Activated B cell treated with CpG ODN at 0.5 μM for 24 hours (primary cell): ENCODE measurements at places on chromosomes 2 and 18. TPM values are rescaled to one million over a fixed set of nuclear protein-coding genes. Genes with fewer than 3 reads are reported as not detected.

Gene MOGAT1
- total RNA-seq = not detected in 2 replicates

Gene INO80D
- total RNA-seq = 52.1 and 53.1 TPM in 2 replicates

- H3K36me3 ChIP-seq = no peaks in the 10 kb centered on the region
- DNase-seq = no peak
- H3K4me3 ChIP-seq = peak overlapping the region; percentile 72
Observed at GRCh38 chr2:20424300-20425290, 22.3 kb upstream of the RHOB start.

DNA sequence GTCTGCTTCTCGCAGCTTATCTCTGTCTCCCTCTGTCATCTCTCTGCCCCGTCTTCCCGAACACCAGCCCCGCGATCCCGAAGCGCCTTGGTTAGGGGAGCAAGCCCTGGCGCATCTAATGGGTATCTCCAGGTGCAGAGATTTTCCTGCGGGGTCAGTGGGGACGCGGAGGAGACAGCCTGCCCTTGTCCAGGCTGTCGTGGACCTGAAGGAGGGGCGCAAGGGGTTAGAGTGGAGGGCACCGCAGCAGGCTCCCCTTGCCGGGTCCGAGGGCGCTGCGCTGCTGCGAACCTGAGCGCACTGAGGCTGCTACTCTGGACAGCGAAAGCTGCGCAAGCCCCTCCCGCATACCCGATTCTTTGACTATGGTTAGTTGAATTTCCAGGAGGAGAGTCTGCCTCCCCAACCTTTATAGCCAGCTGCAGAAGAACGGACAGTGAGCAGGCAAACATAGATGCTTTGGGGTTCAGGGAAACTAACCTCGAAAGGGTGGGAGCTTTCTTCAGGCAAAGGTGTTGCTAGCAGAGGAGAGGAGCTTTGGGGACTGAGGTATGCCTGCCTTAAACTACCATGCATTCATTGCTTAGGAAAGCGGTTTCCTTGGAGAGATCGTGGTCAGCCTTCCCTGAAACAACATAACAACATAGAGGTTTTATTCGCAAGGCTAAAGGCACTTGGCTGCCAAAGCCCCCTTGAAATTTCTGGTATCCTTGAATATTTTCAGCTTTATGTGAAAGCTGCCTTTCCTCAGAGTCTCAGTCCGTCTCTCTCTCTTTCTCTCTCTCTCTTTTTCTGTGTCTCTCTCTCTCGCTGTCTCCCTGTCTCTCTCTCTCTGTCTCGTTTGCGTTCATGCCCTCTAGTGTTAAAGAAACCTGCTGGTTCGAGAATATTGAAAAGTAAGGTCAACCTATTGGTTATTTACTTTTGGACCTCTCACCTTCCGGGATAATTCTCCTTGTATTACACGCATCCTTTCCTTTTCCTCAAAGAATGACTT lies 1.6 kb downstream of the GALNT13 start:
- no peak overlapping the region for H3K4me3 ChIP-seq
- DNase-seq = no peak
- no peaks in the 10 kb centered on the region for H3K36me3 ChIP-seq
- H3K27ac ChIP-seq = no peak overlapping the region
- peaks cover 3% of the 10 kb centered on the region for H3K4me1 ChIP-seq

- H3K4me3 ChIP-seq = no peak overlapping the region
- no peak for DNase-seq
- H3K4me1 ChIP-seq = peaks cover 10% of the 10 kb centered on the region
- H3K27me3 ChIP-seq = no peaks in the 10 kb centered on the region
- no peak overlapping the region for H3K27ac ChIP-seq
Observed at GRCh38 chr2:54543733-54544396, 87.7 kb downstream of the SPTBN1 start.

DNA sequence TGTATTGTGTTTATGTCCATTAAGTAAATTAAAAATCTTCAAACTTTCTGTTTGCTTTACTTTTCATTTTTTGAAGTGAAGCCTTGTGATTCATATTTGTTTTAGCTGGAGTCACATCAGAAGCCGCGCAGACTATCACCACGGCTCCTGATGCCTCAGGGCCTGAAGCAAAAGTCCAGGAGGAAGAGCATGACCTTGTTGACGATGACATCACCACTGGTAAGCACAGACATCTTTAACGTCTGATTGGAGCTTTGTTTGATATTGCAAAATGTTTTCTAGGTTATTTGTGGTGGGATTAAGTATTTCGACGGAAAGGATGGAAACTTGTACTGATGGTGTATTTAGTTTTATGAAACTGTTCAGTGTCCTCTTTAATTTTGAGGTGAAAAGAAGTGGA lies 164.8 kb downstream of the WDR7 start:
- H3K4me1 ChIP-seq = no peaks in the 10 kb centered on the region
- DNase-seq = no peak
- no peak overlapping the region for H3K27ac ChIP-seq
- H3K4me3 ChIP-seq = no peak overlapping the region
- peaks cover 11% of the 10 kb centered on the region for H3K36me3 ChIP-seq
- no peaks in the 10 kb centered on the region for H3K27me3 ChIP-seq

DNA sequence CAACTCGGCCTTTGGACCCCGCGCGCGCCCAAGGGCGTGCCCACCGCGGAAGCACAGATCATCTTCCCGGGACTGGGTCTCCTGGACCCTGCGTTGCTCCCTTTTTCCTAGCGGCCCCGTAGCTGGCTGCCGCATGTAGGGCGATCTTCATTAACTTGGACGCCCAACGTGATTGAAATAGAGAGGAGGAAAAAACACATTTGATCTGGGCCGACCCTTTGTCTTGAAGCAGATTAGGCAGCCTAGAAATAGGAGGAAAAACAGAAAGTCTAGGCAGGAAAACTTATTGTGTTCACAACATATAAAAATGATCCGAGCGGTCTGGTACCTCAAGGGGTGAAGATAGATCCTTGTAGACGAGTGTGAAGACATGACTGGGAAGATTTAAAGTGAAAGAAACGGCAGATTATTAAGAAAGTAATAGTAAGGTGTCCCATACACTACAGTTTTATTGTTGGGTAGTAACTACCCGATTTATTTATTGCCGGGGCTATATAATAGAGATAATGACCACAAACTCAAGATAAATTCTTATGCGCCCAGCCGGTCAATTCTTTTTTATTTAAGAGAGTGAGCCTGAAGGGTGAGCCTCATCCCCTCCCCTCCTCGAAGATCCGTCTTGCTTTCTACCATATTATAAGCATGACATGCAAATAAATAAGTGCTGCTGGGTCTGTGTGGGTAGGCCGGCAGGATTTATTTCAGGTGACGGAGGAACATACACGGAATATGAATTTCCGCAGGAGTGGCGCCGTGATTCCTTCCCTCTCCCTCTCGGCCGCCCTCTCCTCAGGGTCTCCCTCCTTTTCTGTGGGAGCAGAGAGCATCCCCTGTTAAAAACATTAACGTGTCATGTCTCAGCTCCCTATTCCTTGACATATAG lies 147.4 kb downstream of the MEIS1 start:
- H3K4me3 ChIP-seq = no peak overlapping the region
- no peaks in the 10 kb centered on the region for H3K36me3 ChIP-seq
- no peak for DNase-seq
- no peak overlapping the region for H3K27ac ChIP-seq

- H3K27ac ChIP-seq = no peak overlapping the region
- no peak for DNase-seq
- no peaks in the 10 kb centered on the region for H3K36me3 ChIP-seq
- no peak overlapping the region for H3K4me3 ChIP-seq
- no peaks in the 10 kb centered on the region for H3K4me1 ChIP-seq
- peaks cover 8% of the 10 kb centered on the region for H3K27me3 ChIP-seq
Observed at GRCh38 chr2:71712158-71712818, 258.9 kb downstream of the DYSF start.
